Activated CD8-positive, alpha-beta T cell treated with anti-CD3 and anti-CD28 coated beads, Interleukin-2, amount 10 ng/mL, durations not matched to agents 7 days and 5 days (primary cell): ENCODE measurements at places on chromosomes 13 and 19.

- no peak for DNase-seq
Observed at GRCh38 chr13:111914241-111915103, 152.5 kb upstream of the SOX1 start.

DNA sequence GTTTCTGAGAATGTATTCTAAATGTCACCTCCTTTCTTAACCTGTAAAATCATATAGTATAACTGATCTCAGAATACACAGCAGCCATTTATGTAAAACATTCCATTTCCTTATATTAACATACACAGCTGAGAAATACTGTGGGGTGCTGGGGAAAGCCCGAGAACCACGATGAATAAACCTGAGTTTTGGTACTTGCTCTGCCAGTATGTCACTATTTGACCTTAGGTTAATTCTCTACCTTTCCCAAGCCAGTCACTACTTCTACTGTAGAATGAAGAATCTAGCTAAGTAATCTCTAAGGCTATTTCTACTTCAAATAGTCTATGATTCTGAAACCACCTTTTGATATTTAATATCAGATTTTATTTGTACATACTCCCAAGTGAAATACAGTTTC, 173.7 kb downstream of the TBC1D4 start:
- no peak for DNase-seq

GRCh38 chr19:15702534-15702930, 25.3 kb upstream of the OR10H2 start:
- DNase-seq: peak; percentile 42

- peak; percentile 93 for DNase-seq
Observed at GRCh38 chr19:1082165-1082927, 12.8 kb downstream of the POLR2E start.

DNA sequence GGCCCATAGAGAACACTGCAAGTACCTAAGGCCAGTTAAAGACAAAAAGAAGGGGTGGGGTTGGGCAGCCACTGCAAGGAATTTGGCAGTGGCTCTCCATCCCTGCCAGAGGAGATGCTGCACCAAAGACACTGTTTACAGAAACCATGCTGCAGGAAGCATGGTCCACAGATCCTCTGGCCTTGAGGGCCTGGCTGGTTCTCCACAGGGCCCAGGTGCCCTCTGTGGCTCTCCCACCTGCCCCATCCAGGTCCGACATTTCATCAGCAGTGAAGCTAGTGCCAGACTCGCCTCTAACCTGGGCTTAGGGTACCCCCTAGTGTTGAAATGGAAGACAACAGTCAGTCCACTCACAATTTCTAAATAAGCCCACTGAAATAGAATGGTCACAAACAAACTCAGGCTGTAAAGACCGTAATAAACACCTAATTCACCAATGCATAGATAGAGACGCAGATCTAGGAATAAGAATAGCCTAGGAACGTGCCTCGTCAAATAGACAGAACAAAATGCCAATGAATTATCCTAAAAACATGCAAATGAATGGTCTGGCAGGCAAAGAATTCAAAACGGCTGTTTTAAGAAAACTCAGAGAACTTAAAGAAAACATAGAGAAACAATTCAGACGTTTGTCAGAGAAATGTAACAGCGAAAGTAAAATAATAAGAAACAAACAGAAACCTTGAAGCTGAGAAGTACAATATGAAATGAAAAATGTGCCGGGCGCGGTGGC, 23.3 kb downstream of the LYPD4 start:
- DNase-seq: peak; percentile 66

DNA sequence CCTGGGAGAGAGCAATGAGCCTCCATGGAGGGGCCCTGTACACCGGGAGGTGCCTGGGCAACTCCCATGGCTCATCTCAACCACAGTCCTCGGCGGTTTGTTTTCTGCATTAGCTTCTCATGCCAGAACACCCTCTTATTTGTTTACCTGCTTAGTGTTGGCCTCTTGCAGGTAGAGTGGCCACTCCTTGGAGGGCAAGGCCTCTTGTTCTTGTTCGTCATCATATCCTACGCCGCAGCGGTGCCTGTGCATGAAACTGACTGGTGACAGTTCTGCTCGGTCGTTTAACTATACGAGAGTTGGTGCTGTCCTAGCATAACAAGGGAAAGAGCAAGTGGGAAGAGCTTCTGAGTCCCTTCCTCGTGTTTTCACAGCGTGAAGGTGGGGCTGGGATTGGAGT, 40.5 kb upstream of the RNF113B start:
- DNase-seq: no peak

DNA sequence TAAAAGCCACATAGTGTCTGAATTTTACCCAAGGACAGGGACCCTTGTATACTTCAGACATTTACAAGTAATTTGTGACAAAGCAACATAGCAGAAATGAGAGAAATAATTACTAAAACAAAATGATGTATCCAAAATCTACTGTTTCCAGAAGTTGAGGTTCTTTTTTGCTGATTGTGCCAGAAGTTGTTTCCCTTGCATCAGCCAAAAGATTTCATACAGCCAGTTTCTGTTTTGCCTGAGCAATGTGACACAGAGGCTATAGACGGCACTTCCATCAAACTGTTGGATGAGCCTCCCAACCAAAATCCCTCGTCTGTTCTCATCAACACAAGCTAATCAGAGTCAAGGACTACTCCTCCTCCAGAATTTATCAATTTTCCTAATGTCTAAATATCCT, 913.2 kb upstream of the GPC6 start:
- DNase-seq: no peak

DNA sequence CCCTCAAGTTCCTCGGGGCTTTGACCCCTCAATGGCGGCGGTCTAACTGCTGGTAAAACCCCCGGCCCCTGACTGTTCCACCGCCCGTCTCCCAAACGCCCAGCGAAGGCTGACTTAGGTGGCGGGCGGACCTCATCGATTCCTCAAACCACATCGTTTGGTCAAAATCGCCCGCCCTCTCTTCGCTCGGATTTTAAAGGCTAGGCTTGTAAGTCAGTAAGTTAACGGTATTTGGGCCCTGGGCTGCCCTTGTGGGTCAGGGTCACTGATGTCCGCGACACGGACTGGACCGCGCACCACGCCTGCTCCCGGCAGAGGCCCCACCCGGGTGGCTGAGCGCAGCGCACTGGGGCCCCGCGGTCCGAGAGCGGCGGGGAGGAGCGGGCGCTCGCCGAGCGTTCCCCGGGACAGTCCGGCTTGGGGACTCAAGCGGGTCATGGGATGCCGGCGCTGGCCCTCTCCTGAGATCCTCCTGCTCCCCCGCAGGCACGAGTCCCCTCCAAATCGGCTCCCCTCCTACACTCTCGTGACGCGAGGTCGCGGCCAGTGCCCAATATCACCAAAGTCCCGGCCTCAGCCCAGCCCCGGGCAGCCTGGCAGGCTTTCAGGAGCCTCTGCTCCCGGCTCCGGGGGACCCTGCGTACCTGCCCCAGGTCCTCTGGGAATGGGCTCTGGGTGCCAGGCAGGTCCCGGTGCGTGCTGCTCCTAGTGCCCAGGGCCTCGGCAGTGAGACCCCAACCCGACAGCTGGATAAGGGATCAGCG, 1.0 kb downstream of the FLT1 start:
- no peak for DNase-seq

GRCh38 chr13:106349080-106349931, 186.2 kb downstream of the EFNB2 start:
- DNase-seq: no peak

GRCh38 chr19:13094771-13095392, 7.8 kb downstream of the LYL1 start:
- no peak for DNase-seq

- DNase-seq: peak; percentile 86
Observed at GRCh38 chr19:13154911-13155471, 4.8 kb downstream of the IER2 start.

GRCh38 chr13:73842626-73843025, 291.6 kb downstream of the KLF12 start:
- no peak for DNase-seq

- DNase-seq: no peak
Observed at GRCh38 chr19:27751044-27751391, 1461.9 kb downstream of the UQCRFS1 start.

- DNase-seq: peak; percentile 4
Observed at GRCh38 chr13:99892196-99892613, 79.4 kb downstream of the ZIC5 start.

GRCh38 chr19:8161135-8161646, 11.8 kb upstream of the FBN3 start:
- DNase-seq: no peak

GRCh38 chr19:33501693-33502356, 19.8 kb downstream of the PEPD start:
- no peak for DNase-seq

- no peak for DNase-seq
Observed at GRCh38 chr13:110097013-110097412, 209.9 kb downstream of the COL4A1 start.

DNA sequence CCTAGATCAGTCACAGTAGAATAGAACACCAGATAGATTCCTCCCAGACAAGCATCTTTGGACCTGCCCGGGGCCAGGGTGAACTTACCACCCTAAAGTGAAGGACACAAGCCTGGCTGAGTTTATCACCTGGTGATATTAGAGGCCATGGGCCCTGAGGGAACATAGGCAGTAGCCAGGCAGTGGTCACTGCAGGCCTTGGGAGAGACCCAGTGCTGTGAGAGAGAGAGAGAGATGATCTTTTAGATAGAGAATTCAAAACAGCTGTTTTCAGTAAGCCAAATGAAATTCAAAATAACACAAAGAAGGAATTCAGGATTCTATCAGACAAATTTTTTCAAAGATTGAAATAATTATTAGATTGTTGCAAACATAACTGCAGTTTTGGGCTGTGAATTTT, 1679.9 kb downstream of the EFNB2 start:
- DNase-seq: no peak

- no peak for DNase-seq
Observed at GRCh38 chr19:23788411-23788810, 29.7 kb upstream of the ZNF681 start.

DNA sequence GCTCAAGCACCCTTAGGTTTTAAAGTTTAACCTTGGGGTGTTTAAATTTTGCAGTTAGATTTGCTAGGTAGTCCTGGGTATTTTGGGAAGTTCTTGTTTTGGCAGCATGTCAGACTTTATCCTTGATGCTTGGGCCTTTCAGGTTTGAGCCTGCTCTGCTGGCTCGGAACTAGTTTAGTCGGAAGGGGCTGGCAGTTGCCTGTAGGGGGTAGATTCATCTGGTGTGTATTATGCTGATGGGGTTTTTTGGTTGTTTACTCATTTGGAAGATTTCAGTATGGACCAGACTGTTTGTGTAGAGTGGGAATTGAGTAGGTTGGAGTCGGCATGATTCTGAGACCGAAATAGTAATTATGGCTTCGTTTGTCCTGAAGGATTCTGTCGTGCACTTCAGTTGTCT, 15.1 kb downstream of the ILF3 start:
- no peak for DNase-seq

DNA sequence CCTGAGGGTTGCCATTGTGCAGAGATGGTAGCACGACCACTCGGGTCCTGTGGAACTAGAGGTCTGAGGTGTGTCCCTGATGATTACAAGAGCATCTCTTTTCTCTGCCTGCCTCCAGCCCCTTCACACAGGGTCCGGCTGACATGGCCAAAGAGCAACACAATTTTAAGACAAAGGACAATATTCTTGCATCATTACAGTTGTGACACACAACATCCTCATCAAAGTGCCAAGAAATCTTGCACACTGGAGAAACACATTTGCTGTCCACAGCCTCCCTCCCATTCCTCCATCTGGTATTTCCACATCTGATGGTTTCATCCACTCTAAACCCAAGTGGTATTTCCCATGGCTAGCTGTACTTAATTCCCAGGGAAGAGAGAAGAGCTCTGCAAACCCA, 12.8 kb downstream of the COL4A1 start:
- DNase-seq: no peak

DNA sequence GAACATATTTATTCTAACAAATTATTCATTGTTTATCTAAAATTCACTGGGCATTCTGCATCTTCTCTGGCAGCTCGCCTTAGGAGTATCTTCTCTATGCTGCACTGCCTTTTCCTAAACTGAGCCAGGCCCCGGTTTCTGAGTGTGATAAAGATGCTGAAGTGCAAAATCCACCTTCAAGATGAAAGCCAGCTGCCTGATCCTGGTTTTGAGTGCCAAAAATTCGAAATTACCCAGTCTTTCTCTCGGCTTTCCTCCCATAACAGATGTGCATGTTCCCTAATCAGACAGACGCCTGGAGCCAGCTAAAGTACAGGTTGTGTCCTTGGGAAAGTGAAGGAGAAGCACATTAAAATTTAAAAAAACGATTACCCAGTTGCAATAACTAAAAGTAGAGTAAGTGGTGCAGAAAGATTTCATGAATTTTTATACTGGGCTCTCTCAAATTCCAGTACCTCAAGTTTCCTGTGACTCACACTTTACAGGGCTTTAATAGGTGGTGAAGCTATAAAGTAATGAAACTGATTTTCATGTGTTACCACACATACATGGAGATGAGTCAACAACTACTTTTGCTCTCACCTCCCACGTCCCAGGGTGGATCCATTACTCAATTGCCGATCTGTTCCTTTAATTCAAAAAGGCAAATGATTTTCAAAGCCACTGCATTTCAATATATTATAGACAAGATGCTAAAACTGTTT, 65.0 kb upstream of the GTF2F2 start:
- DNase-seq: peak; percentile 32

- DNase-seq: no peak
Observed at GRCh38 chr13:75788481-75788981, 152.4 kb downstream of the LMO7 start.

DNA sequence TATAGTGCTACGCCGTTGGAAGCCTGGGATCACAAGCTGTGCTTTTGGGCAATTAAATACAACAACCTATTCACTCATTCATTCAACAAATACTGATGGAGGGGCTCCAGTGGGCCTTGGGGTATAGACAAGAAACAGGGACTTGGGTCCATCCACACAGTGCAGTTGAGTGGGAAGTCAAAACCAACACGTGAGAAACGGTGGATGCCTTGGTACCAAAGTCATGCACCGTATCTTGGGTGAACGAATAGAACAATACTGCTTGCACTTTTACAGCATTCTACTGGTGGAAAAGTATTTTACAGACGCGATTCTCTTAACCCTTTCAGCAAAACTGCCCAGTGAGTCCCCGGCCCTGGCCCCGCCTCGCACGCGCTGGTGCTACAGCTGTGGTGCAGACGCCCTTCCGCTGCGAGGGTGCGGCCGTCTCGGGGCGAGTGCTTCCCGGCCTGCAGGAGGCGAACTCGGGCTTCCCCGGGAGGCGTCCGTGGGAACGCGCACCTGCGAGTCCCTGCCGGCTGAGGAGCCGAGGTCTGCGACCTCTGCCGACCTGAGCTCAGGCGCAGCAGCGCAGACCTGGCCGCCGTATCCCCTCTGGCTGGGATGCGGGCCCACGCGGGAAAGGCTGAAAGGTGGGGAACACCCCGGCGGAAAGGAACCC, 8.3 kb downstream of the TNFRSF19 start:
- DNase-seq: peak; percentile 78

GRCh38 chr19:41815301-41815700, 18.9 kb downstream of the CEACAM3 start:
- DNase-seq: no peak

DNA sequence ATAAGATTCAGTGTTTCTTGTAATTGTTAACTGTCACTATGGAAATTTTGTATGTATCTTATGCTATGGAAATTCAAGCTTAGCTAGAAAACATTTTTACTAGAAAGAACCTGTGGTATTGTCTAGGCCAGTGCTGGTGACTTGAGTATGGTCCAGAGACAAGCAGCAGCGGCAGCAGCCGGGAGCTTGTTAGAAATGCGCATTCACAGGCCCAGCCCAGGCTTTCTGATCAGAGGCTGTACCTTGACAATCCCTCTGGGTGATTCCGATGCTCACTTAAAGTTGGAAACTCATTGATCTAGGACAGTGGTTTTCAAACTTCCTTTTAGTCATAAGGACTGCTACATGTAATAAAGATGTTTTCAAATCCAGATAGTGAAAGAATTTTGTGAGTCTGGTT, 287.4 kb downstream of the SHISA2 start:
- DNase-seq: no peak
